ENCODE measurements at places on chromosomes 2 and 18.

DNA sequence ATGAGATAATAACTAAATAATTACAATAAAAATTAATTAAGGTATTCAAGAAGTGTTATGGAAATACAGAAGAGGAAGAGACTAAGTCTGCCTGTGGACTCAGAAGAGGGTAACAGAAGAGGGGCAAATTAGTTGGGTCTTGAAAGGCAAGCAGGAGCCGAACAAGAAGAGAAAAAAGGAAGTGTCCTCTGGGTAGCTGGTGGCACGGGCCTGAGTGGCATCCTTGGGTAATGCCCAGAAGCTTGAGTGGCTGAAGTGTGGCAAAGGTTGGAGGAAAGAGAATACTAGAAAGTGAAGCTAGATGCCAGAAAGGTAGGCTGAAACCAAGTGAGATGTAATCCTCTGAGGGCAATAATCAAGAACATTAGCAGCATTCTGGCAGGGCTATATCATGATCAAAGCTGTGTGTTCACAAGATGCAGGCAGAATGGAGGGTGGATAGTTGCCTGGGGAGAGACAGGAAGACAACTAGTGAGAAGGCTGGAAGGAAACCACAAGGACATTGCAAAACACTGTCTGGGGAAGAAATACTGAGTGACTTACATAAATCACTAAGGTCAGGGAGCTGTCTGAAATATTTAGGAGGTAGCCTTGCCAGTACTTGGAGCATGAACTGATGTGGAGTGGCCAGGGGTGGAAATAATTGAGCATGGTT is 16.2 kb downstream of the DOCK10 start:
- DNase-seq, result no peak

DNA sequence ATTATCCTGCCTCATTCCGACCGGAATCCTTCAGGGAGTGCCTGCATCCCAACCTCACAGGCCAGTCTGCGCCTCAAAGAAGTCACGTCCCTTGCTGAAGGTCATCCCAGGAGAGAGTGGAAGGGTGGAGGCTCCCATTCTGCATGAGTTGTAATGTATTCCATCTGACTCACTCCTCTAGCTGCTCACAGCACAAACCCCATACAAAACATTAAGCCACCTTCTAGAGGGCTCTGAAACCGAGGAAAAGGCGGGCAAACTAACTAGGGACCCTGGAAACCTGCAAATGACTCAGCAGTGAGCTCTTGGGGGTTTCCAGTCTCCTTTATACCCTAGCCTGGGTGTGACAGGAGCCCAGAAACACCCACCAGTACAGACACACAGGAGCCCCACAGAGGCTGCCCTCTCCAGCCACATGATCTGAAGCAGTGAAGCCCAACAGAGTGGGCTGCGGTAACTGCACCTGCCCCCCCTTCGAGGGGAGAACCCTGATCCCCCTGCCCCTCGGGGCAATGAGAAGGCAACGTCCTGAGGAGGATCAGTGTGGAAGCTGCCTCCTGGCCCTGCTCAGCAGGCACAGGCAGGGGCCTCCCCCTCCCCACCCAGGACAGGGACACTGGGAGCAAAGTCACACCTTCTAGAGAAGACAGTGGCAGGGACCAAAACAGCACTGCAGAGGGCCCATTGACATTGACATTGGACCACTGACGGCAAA is 69.3 kb upstream of the SNTG2 start:
- DNase-seq, result no peak

- DNase-seq, result no peak
Measured at GRCh38 chr18:55857409-55857808, 269.4 kb upstream of the TCF4 start.

- DNase-seq, result no peak
Measured at GRCh38 chr2:187962538-187962937, 329.1 kb upstream of the GULP1 start.

- DNase-seq, result no peak
Measured at GRCh38 chr2:227813562-227814353, at the start of gene CCL20. CCL20 (plus strand) TSS chr2:227813842; CDS start chr2:227813912, 70 bp downstream.

DNA sequence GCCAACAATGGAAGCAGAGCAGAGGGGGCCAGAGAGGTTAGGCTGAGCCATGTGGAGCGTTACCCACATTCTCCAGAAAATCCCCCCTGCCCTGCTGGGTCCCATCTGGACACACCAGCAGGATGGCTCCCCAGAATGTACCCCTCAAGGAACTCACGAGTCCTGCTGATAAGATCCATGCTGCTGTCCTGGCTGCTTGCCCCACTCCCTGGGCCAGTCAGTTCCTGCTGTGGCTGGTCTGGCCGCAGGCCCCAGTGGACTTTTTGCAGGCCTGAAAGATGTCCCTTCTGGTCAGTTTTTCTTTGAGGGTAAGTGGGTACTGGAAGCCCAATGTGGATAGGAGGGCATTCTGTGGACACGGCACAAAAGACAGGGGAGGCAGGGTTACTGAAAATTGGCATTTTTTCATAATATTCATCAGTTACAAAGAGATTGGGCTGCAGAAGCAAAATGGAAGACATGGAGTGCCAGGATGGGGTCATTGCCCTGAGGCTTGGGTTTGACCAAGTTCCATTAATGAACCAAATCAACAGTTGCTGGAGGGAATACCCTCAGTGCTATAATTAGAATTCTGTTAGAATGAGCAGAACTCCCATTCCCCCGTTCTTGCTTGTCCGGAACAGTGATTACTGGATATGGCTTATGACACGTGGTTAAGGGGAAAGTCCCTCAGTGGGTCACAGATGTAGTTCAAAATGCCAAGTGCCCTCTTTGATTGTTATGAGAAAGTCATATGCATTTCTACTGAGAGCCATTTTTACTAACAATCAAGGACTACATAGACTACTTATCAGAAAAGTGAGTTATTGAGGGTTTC is 38.7 kb downstream of the SLC4A5 start:
- DNase-seq, result no peak

DNA sequence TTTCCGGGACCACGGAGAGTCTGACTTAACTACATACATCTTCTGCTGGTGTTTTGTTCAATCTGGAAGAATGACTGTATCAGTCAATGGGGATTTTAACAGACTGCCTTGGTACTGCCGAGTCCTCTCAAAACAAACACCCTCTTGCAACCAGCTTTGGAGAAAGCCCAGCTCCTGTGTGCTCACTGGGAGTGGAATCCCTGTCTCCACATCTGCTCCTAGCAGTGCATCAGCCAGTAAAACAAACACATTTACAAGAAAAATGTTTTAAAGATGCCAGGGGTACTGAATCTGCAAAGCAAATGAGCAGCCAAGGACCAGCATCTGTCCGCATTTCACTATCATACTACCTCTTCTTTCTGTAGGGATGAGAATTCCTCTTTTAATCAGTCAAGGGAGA is 23.1 kb downstream of the ICOS start:
- no peak for DNase-seq

DNA sequence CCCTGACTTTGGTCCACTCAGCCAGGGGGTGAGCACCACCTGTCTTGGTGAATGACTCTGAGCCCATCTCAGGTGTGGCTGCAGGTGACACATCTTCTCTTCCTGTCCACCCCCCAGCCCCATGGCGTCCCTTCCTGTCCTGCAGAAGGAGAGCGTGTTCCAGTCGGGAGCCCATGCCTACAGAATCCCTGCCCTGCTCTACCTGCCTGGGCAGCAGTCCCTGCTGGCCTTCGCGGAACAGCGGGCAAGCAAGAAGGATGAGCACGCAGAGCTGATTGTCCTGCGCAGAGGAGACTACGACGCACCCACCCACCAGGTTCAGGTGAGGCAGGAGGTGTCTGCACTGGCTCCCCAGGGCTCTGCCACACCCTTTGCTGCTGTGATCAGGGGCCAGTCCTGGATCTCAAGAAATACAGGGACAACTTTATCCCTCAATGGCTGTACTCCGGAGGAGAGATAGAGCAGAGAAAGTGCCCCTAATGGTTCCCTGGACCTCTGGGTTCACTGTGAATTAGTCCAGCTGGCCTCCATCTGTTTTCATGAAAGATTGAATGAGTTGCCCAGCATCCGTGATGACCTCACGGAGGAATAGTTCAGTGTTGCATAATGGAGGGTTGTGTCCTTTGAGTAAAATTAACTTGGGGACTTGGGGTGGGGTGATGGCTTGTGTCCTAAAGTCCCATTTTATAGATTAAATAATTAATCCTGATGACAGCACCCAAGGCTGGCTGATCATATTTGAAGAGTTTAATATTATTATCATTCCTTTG is at the start of gene NEU2:
TSS of gene NEU2 (plus strand) at position 122 of the 770 bp plus-strand sequence. CDS start at position 122, 0 bp downstream.
- DNase-seq, result no peak

- no peak for DNase-seq
Measured at GRCh38 chr2:9984217-9984739, 32.8 kb downstream of the GRHL1 start.

- no peak for DNase-seq
Measured at GRCh38 chr2:167935803-167936110, 311.6 kb downstream of the STK39 start.

Data from activated CD4-positive, alpha-beta T cell treated with anti-CD3 and anti-CD28 coated beads, Interleukin-2, amount 50 U/mL, for 1 hour (primary cell).